ENCODE measurements at places on chromosomes 1 and 21.

- no peak for DNase-seq
Measured at GRCh38 chr1:248804771-248805681, 20.7 kb downstream of the SH3BP5L start.

DNA sequence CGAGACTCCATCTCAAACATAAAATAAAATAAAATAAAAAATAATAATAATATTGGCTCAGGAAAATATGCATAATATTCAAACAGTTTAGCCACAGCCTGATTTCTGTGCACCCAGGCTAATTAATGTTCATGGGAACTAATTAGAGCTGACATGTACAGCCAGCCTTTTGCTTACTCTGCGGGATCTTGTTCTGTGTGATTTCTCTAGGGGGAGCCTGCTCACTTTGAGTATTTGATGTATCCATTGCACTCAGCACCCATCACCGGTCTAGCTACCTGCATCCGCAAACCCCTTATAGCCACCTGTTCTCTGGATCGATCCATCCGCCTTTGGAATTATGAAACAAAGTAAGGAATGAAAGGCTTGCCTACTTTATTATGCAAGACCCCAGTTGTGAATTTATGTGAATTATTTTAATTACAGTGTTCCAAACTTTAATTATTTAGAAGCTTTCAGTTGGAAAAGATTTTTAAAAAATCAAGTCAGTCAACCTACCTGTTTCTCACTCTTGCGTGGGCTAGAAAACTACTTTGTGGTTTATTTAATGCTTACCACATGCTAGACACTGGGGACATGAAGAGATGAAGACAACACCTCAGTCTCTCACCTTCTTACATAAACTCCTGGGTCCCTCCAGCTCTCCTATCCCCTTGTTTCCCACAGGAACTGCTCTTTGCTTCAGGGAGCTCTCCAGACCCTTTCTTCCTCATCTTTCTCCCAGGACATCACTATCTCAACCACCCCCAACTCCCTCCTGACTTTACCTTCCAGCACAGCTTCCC, 25.4 kb downstream of the CFAP57 start:
- no peak for DNase-seq

DNA sequence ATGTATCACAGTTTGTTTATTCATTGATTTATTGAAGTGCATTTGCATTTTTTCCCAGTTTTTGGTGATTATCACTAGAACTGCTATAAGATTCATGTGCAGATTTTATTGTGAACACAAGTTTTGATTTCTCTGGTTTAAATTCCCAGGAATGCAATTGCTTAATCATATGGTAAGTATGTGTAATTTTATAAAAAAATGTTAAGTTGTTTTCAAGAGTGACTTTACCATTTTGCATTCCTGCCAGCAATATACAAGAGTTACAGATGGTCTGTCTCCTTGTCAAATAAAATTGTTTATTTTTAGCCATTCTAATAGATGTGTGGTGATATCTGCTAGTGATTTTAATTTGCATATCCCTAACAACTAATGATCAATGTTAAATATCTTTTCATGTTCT, 127.3 kb upstream of the APP start:
- no peak for DNase-seq

- no peak for DNase-seq
Measured at GRCh38 chr1:41743366-41743765, 175.4 kb downstream of the HIVEP3 start.

GRCh38 chr1:157691285-157691920, 9.2 kb downstream of the FCRL3 start:
- DNase-seq = no peak

GRCh38 chr1:53576866-53577760, 117.9 kb downstream of the DMRTB1 start:
- no peak for DNase-seq

DNA sequence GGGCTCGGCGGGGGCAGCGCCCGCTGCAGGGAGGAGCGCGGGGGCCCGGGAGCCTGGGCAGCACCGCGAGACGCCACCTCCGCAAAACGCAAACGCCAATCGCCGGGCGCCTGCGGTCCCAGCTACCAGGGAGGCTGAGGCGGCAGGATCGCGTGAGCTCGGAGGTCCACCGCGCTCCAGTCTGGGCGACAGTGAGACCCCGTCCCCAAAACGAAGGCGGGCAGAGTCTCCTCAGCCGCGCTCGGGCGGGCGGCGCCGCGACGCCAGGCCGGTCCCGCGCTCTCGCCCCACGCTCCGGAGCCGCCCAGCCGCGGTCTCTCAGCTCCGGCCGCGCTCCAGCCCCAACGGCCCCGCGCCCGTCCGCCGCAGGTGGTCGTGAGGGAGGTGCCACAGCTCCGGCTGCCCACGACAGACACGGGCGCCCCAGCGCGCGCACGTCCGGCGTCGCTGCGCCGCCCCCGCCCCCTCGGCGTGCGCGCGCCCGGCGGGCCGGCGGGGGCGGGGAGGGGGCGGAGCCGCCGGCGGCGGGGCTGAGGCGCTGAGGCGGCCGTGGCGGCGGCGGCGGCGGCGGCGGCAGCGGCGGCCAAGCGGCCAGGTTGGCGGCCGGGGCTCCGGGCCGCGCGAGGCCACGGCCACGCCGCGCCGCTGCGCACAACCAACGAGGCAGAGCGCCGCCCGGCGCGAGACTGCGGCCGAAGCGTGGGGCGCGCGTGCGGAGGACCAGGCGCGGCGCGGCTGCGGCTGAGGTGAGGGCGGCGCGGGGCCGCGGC, at the start of gene ADARB1:
TSS of gene ADARB1 (plus strand) at position 533 of the 770 bp plus-strand sequence. CDS start 97,077 bp downstream, outside the sequence.
- DNase-seq = peak; percentile 56

DNA sequence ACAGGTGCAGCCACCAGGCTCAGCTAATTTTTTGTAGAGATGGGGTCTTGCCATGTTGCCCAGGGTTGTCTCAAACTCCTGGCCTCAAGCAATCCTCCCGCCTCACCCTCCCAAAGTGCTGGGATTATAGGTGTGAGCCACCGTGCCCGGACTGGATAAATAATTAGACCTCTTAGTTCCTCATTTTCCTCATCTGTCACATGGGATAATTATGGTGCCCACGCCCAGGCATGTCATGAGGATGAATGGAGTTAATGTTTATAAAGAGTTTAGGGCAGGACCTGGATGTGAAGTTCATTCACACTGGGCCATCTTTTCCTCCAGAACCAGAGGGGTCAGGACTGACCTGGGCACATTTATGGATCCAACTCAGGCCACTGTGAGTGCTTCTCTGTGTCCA, 23.7 kb downstream of the PADI3 start:
- DNase-seq = no peak

DNA sequence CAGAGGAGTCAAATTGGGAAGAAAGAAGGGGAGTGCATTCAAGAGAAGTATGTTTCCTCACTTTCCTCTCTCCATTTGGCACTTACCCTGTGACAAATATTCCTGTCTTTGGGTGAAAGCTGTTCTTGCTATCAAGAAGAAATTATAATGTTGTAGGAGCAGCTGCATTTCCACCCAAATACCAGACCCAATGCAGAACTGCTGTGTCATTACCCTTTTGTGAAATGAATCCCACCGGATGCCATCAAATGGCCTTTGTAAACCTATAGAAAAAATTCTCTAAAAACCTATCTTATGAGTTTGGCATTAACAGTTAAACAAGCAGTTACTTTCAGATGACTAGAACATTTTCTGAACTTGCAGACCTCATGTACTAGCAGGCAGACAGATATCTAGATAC, 16.7 kb upstream of the PALMD start:
- DNase-seq = no peak

DNA sequence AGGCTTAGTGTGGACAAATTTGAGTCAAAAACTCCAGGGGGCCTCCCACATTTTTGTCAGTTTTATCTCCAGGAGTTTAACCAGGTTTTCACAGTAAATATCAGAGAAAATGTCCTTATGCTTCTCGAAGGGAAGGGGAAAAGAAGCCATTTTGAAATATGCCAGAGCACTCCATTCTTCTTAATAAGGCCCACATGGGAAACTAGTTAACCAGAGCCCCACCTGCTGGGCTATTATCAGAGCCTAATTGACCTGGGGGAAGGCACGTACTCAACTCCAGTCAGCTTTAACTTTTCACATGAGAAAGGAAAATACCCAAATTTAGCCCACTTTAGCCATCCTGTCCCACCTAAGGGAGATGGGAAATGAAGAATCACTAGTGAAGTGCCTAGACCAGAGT, 296.3 kb downstream of the PTBP2 start:
- DNase-seq = no peak

- DNase-seq = peak; percentile 21
Measured at GRCh38 chr21:33268737-33269441, 2.7 kb downstream of the IL10RB start.

GRCh38 chr1:177423090-177423489, 252.3 kb downstream of the BRINP2 start:
- DNase-seq = no peak

GRCh38 chr1:92713939-92714338, 71.0 kb downstream of the EVI5 start:
- DNase-seq = no peak

GRCh38 chr1:176904057-176904751, 260.3 kb downstream of the ASTN1 start:
- no peak for DNase-seq

DNA sequence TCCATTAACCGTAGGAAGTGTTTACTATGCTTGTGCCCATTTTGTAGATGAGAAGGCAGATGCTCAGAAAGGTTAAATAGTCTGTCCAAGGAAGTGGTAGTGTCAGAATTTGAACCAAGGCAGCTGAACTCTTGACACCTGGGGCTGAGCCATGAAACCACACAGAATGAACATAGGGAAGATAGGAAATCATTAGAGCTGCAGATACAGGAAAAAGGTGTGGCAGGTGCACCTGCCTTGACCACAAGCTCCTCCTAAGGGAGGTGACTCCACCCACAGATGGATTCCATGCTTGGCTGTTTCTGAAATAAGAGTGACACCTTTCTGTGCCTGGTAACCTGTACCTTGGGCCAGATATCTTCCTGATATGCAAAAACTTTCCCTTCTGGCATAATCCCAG, 69.9 kb upstream of the IGSF21 start:
- DNase-seq = no peak

GRCh38 chr1:37056325-37056724, 22.0 kb upstream of the GRIK3 start:
- DNase-seq = no peak

- no peak for DNase-seq
Measured at GRCh38 chr1:14602136-14602535, 3.7 kb downstream of the KAZN start.

GRCh38 chr1:17012775-17013490, 1.2 kb upstream of the ATP13A2 start:
- no peak for DNase-seq

GRCh38 chr1:16975211-16975610, 5.2 kb downstream of the MFAP2 start:
- DNase-seq = no peak

- no peak for DNase-seq
Measured at GRCh38 chr1:88773540-88774150, 89.6 kb downstream of the PKN2 start.

DNA sequence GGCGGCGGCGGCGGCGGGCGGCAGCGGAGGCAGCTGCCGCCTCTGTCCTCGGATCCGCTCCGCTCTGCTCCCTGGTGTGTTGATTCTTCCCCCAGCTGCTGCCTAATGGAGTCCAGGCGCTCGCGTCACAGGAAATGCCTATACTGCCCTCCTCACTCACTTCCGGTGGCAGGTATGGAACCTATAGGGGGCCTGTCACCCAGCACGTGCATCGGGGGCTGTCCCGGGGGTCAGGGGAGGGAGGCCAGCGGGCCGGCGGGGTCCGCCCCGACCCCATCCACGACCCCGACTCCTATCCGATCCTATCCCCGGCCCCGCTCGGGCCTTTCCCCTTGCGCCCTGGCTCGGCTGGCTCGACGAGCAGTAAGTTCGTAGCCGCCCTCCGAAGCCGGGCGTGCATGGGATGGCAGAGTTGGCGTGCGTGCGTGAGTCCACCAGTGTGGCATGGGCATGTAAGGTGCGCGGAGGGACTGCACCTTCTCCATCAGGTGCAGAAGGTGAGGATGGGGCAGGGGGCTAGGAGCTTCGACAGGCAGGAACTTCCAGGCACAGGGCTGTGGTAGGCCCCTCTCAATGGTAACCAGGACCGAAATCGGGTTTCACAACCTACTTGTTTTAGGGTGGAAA, at the start of gene WDR26:
TSS of gene WDR26 (minus strand) at position 107 of the 627 bp plus-strand sequence.
- DNase-seq = peak; percentile 74

DNA sequence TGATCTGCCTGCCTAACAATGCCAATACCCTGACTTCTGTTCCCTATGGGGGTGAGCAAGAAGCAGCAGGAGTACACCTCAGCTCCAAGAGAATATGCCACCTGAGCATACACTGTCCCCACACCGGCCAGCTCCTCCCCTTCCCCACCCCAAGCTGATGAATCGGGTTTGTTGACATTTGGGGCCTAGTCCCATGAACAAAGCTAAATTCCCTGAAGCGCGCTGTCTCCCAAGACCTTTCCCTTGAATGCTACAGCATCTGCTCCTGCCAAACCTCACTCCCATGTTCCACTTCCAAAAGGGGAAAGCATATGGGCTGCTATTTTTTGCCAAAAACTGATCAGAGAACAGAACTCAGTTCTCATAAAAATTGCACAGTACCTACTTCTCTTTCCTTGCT, 220.4 kb upstream of the CAMK1G start:
- no peak for DNase-seq

DNA sequence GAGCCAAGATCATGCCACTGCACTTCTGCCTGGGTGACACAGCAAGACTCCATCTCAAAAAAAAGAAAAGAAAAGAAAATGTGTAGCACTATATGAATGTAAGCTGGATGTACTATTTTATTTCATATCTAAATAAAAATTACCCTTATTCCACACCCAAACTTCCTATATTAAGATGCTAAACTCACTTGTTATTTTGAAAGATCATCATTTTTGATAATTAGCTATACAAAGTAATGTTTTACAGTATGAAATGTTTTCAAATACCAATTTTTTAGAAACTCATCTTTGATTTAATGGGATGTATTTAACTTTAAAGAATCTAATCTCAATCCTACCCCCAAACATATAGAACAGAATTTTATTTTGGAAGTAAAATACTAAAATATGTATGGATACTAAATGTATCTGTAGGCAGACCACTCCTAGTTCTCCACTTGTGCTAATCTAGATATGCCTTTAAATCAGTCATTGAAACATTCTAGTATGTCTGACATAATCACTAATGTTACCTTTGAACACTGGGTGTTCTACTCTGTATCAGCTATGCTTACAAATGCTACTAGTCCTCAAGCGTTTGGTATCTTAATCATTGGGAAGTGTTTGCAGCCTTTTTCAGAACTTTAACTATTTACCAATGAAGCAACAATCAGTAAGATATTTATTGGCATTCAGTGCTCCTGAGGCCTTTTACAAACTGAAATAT, 12.9 kb downstream of the MIER1 start:
- no peak for DNase-seq

- DNase-seq = no peak
Measured at GRCh38 chr1:223515421-223515820, 122.2 kb downstream of the CCDC185 start.

DNA sequence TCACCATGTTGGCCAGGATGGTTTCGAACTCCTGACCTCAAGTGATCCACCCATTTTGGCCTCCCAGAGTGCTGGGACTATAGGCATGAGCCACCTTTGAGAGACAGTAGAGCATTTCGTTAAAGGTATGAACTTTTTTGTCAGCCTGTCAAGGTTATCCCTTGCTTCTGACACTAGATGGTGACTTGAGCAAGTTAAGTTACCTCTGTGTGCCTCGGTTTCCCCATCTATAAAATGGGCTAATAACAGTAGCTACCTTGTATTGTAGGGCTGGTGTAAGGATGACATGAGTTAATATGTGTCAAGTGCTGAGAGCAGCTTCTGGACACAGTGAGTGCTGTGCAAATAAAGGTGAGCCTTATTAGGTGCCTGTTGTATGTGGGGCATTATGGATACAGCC, 8.8 kb downstream of the TNFRSF8 start:
- no peak for DNase-seq
